Stimulated activated CD4-positive, alpha-beta T cell treated with anti-CD3 and anti-CD28 coated beads, TNF-alpha, amount 100 ng/mL, for 4 hours (primary cell): ENCODE measurements at places on chromosomes 5 and 9.

DNA sequence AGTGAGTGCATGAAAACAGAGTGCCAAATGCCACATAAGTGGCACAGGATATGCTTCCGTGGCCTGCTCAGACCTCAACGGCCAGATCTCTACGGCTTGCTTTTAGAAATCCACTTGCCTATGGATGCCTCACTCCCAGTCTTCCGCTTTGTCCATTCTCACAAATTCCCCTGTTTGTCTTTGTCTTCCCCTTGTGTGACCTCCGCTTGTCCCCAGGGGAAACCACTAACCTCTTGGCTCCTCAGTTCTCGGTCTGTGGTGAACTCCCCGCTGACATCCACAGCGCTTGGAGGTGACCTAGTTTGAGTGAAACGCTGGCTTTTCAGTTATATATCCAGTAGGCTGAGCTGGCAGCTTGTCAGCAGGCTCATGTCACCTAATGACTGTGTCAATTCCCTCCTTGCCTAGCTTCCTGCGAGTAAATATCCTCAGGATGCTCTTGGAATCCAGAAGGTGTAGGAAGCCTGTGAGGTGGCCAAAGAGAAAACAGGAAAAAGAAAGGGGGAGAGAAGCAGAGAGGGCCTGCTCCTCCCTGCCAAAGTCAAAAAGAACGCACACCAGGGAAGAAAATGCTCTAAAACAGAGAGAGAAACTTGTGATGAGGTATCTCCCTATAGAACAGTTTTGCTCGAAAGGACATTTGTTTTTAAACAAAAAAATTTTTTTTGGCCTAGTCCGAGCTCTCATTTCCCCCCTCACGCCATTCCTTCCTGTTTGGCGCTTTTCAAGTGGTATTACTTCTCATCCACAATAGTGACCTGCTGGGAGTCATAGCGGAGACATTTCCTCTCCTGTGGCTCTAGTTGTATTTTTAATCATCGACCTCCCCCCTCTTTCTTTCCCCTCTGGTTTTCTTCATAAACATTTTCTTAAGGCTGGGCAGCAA lies 101.6 kb upstream of the SPRY4 start:
- no peak for DNase-seq

DNA sequence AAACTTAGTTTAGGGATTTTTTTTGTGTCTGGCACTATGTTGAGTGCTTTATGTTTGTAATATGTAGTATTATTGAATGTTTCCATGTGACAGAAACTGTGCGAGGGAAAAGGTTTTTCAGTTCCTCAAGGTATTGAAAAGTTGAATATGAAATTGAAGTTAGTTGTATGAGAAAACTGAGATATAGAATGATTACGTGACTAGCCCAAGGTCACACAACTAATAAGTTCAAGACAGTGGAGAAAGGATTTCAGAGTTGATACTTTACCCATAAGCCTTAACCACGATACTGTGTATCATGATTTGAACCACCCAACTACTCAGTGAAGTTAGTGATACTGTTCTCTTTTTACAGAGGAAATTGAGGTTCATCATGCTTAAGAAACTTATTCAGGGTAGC lies 5.7 kb downstream of the NIPBL start:
- no peak for DNase-seq

- no peak for DNase-seq
Measured at GRCh38 chr5:140243706-140244250, 59.1 kb downstream of the PFDN1 start.

DNA sequence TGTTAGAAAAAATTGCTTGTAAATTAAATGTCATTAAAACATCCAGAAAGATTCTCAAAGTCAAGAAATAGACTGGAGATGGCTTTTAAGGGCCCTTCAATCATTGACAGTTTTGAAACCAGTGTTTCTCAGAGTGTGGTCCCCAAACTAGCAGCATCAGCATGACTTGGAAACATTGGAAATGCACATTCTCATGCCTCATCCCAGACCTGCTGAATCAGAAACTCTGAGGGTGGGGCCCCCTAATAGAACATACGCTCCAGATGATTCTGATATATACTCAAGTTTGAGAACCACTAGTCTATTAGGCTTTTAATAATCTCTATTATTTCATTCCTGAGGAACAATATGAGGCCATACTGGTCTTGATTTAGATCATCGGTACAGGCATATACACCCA lies 181.6 kb downstream of the SMARCA2 start:
- DNase-seq: no peak

DNA sequence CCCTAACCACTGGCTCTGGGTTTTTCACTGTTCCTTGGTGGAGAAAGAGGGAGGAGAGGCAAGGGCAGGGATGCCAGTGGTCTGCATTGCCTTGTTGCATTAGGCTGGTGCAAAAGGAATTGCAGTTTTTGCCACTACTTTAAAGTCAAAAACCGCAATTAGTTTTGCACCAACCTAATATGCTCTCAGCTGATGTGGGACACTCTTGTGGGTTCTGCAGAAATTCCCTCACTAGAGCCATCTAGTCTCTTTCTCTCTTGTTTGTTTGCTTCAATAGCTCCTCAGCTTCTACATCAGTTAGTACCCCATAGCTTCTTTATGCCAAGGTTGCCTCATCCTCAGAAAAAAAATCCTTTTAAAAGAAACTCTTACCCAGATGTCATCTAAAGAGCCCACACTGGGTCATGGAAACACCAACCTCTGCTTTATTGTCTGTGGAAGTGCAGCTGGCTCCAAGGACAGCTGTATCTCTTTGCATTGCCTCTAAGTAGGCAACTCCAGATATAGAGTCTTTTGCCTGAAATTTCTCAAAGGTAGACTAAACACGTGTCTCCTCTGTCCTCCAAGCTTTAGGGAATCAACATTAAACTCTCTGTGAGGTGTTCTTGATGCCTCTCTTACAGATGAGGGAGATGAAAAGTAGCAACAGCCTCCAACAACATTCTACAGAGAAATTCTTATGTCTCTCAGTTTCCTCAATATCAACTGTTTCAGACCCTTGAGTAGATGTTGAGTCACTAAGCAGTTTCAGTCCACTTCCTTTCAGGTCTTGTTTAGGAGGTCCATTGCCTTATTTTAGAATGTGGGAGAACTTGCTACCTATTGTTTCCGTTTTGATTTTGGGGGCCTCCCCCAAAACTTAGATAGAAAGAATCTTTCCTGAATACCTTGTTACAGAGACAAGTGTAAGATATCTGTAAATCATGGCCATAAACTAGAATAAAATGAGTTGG lies 84.9 kb upstream of the MEF2C start:
- DNase-seq: no peak
